ENCODE measurements at places on chromosomes 3 and 15.

DNA sequence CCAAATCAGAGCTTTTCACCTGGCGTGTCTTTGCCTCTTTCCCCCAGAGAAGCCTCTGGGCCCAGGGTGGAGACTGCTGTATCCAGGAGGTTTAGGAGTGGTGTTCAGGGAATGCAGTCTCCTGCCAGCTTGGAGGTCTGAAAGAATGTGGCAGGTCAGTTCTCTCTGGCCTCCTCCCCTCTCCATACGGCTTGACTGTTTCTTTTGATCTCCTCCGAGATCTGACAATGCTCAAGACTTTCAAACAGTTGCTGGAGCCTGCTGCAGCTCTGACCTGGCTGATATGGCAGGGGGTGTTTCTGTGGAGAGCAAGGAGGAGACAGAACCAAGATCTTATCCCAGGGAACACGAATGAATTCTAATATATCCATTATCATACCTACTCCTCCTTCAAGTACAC lies 24.7 kb upstream of the TM4SF4 start:
- no peak for DNase-seq

DNA sequence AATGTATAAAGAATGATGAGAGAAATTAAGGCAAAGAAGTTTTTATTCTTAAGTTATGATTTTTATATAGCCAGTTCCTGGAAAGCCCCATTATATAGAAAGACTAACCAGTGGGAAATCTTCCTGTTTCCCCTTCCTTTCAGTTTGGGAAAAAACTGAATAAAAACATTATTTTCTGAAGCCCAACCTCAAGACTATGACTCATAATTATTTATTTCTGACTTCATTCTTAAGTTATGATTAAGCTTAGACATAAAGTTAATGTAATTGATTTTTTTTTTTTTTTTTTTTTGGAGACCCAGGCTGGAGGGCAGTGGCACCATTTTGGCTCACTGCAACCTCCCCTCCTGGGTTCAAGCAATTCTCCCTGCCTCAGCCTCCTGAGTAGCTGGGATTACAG lies 55.8 kb downstream of the TRPC1 start:
- no peak for DNase-seq

DNA sequence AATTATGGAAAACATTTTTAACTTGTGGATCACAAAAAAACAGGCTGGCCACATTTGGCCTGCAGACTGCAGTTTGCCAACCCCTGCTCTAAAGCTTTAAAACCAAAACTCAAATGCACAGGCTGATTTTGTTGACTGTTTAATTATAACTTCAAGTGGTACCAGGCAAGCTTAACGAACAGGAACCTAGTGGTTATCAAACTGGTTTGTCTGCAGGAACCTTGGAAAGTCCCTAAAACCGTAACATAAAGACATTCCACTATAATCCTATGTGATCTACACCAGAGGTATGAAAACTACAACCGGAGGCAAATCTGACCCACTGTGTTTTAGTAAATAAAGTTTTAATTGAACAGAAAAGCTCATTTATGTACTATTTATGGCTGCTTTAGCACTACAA lies 52.4 kb downstream of the TBL1XR1 start:
- no peak for DNase-seq

- no peak for DNase-seq
These were observed 809.7 kb downstream of the NR2F2 start for GRCh38 chr15:97140216-97140615.

DNA sequence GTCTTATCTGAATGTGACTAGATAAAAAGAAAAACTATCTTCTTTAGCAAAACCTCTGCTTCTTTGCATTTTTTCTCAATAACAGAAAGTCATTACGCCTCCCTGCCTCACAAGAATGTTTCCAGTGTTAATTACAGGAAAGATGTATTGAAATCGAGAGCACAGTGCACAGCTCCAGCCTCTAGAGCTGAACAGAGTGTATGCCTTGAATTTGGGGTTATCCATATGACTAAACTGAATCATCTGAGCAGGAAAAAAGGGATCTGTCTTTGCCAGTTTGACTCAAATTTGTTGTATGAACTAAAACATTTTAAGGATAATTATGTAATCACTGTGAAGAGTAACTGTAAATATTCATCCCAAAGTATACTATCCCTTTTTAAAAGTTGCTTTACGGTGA lies 149.1 kb upstream of the CGNL1 start:
- no peak for DNase-seq

GRCh38 chr15:70030851-70031250 lies 66.9 kb downstream of the TLE3 start:
- no peak for DNase-seq

GRCh38 chr3:123733341-123733740 lies 148.5 kb upstream of the HACD2 start:
- DNase-seq, result no peak

All from cerebellar nuclear complex (tissue), 1 donor.